ENCODE measurements at places on chromosomes 4 and X. TPM values are rescaled to one million over a fixed set of nuclear protein-coding genes. Genes with fewer than 3 reads are reported as not detected.

GAR1 gene
- 37.4 TPM for polyA plus RNA-seq

EDNRA gene
- polyA plus RNA-seq: 15.0 TPM

SRPX gene
- 18.9 TPM for polyA plus RNA-seq

DNA sequence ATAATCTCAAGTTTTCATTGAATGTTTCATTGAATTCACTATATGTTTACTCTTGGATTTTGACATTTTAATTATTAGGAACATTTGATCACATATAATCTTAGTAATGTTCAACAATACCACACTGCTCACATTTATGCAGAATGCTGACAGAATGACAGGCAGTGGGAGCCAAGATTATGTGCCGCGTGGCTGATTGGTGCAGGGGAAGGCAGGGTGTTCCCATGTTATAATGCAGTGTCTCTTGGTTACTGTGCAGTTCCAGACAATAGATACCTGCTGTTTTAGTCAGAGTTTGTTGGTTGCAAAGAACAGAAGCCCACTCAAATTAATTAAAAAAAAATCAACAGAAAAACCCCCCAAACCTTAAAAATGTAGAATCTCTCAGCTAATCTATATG, 33.0 kb downstream of the FHIP1A start:
- DNase-seq: no peak

DNA sequence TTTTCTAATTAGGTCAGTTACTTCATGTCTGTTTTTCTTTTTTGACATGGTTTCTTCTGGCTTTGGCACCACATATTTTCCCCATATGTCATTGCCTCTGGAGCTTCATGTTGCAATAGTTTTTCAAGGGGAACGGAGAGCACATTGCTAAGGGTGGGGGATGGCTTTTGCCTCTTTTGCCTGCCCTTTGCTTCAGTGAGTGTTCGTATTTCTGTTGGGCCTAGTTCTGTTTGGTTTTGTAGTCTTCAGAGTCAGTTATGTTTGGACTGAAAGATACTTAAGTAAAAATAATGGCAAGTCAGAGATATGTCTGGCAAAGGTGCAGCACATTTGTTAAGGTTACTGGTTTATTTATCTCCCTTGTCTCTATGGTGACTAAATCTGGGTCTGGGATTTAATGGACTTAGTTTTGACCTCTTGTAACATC, 29.1 kb downstream of the FHL1 start:
- DNase-seq: no peak

GRCh38 chr4:176359590-176359989, 39.8 kb downstream of the SPCS3 start:
- no peak for DNase-seq

DNA sequence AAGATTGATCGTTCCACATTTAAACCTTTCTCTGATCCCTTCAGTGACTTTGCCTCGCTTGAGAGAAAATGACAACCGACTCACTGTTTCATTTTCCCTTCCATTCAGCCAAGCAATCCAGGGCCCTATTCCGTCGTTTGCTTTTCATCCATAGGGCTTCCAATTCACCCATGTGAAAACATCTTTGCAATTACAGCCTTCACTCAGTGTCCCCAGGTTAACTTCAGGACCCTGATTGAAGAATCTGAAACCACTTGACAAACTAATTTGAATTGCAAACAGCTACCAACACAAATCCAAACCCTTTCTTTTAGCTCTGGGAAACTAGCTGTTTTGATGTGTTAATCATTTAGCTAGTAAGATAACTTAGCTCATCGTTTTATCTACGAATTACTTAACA, 120.2 kb upstream of the FAM9C start:
- DNase-seq: no peak

DNA sequence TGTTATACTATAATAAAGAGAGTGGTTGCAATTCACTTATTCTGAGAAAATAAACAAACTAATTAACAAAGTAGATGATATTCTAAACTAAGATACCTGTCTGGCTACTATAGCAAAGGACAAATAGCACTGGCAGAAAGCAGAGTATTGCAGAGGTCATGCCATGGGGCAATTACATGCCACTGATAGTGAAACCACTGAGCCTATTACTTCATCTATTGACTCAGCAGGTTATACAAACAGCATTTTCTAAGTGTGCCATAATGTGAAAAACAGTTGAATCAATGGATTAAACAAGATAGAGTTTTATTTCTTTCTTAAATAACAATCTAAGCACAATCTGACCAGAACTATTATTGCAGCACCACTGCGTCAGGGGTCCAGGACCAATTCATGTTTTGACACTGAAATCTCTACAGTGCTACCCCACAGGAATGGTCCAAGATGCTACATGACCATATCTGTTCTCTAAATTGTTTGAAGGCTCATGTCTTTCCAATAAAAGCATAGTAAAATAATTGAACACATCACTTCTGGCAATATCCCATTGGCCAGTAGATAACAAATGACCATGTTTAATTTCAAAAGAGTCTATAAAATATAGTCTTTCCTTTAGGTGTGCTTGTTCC, 389.5 kb upstream of the GRID2 start:
- no peak for DNase-seq

GRCh38 chr4:113476800-113477199, 284.7 kb downstream of the CAMK2D start:
- no peak for DNase-seq

GRCh38 chr4:159429693-159430035, 326.8 kb downstream of the RAPGEF2 start:
- DNase-seq: no peak

- no peak for DNase-seq
These were observed 468.7 kb upstream of the FAM241A start for GRCh38 chr4:111676533-111676932.

- DNase-seq: no peak
These were observed 273.3 kb downstream of the SH2D1A start for GRCh38 chrX:124619710-124620109.

DNA sequence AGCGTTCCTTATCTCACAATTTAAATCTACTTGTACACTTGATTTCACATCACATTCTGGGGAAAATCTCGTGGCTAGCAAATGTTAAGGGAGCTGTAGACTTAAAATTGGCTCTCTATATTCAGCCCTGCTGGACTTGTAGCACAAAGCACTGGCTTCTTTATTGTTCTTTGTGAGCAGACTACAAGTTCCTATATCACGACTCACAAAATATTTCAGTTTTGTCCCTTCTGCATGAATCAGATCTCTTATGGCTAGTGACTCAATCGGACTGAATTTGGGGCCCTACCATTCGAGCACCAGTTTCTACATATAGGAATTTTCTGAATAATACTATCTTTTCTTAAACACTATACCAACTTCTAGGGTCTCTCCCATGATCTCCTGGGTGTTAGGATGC, 390.1 kb downstream of the ADAM29 start:
- DNase-seq: no peak
